Stimulated activated CD4-positive, alpha-beta T cell treated with anti-CD3 and anti-CD28 coated beads, Interleukin-4, amount 100 ng/mL, for 24 hours (primary cell): ENCODE measurements at places on chromosomes 2 and 18.

- DNase-seq = no peak
Measured at GRCh38 chr18:74019864-74020263, 127.8 kb downstream of the FBXO15 start.

DNA sequence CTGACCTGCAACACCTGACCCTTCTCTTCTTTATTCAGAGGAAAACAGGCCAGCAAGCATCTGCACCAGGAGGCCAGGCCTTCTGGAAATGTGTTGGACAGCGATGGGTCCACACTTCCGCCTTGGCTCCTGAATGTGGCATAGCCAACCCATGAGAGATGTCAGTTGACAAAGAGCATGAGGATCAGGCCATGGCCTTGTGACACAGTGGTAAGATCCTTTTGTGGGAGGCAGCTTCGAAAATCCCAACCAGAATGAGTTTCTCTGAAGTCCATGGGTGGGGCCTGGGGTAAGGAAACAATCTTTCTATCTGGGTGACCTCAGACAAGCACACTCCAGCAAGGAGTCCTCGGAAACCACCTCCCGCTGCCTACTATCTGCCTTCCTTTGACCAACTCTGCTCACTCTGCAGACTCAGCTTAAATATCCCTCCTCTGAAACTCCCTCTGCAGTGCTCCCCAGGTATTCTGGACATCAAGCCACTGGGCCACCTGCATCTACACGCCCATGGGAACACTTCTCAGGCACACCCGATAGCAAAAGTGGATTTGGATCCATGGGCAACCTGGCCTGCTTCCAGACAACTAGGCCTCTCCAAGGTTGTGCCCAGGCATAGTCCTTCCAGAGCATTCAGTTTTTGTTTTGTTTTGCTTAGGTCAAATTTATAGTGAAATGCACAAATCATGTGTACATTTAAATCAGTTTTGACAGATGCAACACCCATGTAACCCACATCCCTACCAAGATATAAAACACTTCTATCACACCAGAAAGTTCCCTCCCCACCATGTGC lies 3.6 kb upstream of the SH2D6 start:
- DNase-seq = no peak

DNA sequence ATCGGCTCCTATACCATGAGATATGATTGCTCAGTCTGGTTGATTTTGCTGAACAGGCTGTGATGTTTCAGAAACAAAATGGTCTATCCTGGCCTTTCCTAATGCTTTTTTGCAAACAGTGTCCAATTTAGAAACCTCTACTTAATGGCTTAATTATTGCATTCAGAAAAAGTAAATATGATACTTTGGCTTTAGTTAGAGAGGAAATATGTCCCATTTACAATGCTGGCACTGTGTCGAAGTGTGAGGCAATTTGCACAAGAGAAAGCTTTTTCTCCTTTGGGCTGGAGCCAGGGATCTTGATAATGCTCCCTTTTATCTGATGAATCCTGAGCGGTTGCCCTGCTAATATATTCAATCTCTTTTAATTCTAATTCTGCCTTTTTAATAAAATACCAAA lies 418.9 kb downstream of the EPHA4 start:
- DNase-seq = no peak

DNA sequence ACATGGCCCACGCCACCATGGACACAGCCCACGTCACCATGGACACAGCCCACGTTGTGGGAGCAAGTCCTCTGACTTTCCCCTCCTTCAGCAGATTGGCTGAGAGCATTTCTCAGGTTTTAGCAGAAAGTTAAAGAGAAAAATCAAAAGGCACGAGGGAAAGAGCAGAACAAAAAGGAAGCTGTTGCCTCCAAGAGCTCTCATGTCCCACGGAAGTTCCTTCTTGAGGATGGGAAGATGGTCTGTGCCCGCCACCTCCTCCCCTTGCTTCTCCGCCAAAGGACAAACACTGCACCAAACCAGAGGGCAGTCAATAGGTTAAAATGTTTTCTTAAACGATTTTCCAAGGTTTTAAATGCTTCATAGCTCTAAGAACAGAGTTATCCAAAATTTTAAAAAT lies 148.4 kb downstream of the HDAC4 start:
- no peak for DNase-seq

DNA sequence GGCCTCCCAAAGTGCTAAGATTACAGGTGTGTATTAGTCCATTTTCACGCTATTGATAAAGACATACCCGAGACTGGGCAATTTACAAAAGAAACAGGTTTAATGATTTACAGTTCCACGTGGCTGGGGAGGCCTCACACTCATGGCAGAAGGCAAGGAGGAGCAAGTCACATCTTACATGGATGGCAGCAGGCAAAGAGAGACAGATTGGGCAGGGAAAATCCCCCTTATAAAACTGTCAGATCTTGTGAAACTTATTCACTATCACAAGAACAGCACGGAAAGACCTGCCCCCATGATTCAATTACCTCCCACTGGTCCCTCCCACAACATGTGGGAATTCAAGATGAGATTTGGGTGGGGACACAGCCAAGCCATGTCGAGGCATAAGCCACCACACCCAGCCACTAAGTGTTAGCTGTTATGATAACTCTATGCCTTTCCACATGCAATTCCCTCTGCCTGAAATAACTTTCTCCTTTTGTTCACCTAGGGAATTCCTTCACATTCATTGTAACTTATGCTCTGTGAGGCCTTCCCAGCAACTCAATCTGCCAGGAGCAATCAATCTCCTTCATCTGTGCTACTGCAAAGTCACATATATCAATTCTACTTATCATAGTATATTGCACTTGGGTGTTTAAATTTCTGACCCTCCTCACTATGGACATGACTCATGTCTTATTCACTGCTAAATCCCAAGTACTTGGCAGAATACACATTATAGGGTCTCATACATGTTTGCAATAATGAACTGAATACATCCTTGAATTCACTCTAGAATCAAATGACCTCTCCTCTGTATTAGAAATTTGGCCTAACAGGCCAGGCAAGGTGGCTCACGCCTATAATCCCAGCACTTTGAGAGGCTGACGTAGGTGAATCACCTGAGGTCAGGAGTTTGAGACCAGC lies 7.4 kb downstream of the MCEE start:
- DNase-seq = no peak

GRCh38 chr2:151297882-151298281 lies 8.4 kb upstream of the NMI start:
- no peak for DNase-seq

DNA sequence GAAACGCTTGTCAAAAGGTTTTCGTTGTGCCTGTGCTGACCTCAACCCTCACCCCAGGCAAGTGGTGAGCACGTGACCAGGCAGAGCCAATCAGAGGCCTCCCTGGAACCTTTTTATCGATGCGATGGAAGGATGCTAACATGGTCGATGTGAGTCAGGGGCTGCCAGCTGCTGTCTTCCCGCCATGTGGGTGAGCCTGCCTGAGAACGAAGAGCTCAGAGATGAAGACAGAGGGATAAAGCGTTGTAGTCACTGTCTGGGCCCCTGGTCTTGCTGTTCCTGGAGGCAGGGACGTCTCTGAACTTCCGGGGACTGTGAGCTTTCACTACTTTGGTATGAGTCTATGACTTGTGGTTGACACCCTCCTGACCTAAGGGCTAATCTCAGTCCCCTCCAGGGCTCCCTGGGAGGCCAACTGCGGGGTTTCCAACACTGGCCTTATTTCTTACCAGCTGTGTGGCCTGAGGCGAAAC lies 18.6 kb downstream of the DNMT3A start:
- DNase-seq = peak; percentile 65

GRCh38 chr2:20838016-20838415 lies 15.1 kb upstream of the LDAH start:
- no peak for DNase-seq

- DNase-seq = no peak
Measured at GRCh38 chr2:25358836-25359235, 17.1 kb upstream of the DNMT3A start.

DNA sequence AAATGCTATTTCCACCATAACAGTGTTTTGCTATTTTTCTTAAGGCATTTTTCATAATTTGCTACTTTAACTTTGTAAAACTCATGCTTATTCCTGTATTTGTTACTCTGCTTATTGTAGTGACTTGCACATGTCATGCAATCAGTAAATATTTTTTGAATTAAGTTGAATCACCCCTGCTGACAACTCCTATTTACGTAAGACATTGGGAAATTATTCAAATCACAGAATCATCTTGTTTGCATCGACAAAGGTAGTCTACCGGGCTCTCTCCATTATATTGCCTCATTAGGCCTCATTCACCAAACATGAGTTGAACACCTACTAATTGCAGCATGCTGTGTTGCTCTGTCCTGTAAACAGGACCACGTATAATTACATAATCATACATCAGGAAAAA lies 478.5 kb upstream of the ZEB2 start:
- no peak for DNase-seq
